ENCODE measurements at places on chromosomes 1 and 21.
A peak's percentile ranks its signal among the peaks of the same experiment; 100 is the strongest.

GRCh38 chr1:53465023-53465957 lies 6.1 kb downstream of the DMRTB1 start:
- no peak for DNase-seq

DNA sequence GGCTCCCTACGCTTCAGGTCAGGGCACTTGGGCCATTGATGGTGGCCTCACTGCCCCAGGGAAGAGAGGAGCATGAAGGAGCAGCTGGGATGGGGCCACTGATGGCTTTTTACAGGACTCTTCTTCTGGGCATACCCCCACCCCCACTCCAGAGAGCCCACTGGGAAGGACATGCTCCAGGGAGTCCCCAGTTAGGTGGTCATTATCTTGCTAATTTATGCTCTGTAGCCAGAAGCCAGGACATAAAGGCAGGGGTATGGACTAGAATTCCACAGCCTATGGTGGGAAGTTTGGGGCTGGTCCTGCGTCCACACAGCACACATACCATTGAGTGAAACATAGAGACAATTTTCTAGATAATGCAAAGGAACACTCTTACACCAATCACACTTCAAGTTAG lies 8.8 kb upstream of the GRIK3 start:
- DNase-seq: no peak

GRCh38 chr1:202462342-202463076 lies 114.0 kb downstream of the PPP1R12B start:
- no peak for DNase-seq

DNA sequence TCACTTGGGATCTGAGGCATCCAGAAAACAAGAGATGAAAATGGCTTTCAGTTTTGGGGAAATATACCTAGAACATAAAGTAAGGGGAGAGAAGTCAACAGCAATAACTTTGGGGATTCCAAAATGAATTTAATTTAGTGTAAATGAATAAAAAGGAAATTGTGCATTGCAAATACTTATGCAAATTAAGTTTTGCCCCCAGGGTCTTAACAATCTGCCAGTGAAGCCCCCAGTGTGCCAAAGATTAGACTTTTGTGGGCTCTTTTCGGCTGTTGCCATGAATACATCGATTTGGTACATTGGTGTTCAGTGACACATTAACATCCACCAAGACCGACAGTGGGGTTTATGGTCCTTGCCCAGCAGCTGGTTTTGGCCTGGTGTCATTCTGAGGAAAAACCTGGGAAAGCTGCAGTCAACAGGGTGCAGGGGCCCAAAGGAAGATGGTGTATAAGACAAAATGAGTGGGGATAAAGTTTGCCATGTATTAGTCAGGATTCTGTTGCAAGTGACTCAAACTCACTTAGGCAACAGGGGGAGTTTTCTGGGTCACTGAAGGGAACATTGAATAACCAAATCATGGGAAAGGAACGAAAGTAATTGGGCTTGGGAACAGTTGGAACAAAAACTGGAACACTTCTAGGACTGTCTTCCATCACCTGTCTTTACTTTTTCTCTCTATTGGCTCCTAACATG lies 30.2 kb upstream of the IGSF3 start:
- no peak for DNase-seq

DNA sequence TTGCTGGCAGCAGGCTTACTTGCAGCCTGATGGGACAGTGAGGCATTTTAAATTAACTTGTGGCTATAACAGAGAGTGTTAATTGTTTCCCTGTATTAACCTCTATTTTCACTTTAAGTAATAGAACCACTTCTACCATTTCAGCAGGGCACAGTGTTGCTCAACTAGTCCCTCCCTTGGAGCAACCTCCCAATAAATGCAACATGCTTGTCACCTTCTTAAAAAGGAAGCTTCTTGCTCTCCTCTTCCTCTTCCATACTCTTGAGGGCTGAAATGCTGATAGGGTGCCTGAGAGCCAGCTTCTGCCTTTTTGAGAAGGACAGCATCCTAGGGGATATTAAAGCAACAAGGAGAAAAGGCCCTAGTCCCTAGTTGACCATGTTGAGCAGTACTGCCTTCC lies 52.1 kb downstream of the C4BPA start:
- no peak for DNase-seq

DNA sequence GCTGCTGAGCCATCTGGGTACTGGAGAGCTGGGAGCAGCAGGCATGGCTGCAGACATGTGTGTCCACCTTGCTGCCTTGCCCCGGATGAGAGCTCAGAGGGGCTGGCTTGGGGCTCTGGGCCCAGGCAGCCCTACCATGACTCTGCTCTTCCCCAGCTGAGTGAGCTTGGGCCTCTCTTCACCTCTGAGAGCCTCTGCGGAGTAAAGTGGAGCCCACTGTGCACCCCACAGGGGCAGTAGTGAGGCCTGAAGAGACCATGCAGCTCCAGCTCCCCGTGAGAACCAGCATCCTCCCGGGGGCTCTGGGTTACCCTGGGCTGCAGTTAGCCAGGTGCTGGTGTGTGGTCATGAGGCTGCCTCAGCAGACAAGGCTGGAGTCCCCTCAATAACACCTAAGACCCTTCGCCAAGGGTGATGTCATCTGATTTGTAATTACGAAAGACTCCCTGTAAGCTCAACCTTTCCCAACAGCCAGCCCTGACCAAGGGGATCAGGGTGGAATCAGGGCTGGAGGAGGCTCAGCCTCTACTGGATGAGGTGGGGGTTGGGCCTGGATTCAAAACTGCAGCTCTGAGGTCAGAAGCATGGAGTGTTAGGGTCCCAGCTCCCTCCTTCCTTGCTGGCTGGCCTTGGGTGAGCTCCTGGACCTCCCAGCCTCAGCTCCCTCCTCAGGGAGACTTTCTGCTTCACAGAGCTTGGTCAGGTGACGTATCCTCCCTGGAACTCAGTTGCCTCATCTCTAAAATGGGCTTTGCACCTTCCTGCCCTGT lies 308.0 kb downstream of the MATN1 start:
- no peak for DNase-seq

- no peak for DNase-seq
Measured at GRCh38 chr1:162144853-162145252, 75.4 kb downstream of the NOS1AP start.

GRCh38 chr21:35732788-35733187 lies 327.5 kb downstream of the SETD4 start:
- no peak for DNase-seq

DNA sequence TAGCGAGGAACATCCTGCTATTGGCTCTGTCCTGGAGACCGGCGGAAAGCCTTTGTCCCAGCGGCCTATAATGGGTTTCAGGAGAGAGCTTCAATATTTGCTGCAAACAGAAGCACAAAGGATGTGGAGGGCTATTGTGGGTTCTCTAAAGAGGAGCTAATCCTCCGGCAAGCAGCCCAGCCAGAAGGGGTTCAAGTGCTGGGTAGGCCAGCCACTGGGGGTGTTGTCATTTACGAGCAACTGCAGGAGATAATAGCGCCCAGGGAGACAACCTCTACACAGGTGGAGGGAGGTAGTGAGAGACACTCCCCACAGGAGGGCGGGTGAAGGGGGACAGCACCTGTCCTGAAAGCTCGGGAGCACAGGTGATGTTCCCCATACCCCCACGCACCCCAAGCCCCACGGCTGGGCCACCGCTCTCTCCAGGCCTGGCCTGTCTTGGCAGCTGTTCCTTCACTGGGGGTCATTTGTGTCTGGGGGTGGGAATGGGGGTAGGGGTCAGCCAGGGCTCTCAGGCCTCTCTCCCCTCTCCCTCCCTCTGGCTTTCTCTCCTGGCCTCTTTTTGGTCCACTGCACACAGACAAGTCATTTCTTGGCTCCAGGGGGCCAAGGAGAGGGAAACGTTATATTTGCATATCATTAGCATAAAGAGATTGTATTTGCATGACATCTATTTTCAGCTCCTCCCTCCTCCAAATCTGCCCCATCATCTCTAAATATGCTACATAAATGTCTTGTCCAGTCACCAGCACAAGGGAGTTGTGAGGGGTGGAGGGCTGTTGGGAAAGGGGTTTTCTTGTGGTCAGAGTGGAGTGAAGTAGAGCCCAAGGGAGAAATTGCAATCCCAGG lies 22.0 kb upstream of the SLC26A9 start:
- DNase-seq: no peak

DNA sequence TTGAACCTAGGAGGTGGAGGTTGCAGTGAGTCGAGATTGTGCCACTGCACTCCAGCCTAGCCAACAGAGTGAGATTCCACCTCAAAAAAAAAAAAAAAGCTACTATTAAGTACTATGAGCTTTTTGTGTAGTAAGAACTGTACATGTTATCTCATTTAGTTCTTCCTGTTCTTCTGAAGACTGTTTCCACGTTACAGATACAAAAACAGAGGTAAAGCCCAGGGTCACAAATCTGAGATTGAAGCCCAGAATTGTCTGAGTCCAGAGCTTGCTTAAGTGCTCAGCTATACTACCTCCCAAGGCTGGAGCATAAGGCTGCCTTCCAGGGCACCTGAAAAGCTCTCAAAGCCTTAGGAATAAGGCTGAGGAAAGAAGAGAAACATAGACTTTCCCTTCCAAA lies 2.9 kb downstream of the FABP3 start:
- no peak for DNase-seq

- no peak for DNase-seq
Measured at GRCh38 chr21:41164981-41165655, 2.8 kb upstream of the BACE2 start.

GRCh38 chr1:49556676-49557234 lies 467.0 kb downstream of the AGBL4 start:
- DNase-seq: no peak

GRCh38 chr1:68164918-68165317 lies 67.4 kb downstream of the WLS start:
- DNase-seq: no peak

DNA sequence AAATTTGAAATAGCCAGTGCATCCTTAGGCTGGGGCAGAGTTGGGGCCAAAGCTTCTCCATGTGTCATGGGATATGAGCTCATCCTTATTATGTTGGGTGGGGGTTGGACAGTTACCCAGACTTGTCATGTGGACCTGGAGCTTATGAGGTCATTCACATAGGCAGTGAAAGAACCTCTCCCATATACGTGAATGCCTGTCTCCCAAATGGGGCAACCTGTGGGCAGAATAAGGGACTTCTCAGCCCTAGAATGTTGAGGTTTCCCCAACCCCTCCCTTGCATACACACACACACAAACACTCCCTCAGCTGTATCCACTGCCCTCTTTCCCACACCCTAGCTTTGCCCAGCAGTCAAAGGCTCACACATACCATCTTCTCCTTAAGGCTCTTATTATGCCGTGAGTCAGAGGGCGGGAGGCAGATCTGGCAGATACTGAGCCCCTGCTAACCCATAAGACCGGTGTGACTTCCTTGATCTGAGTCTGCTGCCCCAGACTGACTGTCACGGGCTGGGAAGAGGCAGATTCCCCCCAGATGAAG lies 2.3 kb upstream of the IVL start:
- no peak for DNase-seq

GRCh38 chr1:51385776-51386175 lies 55.4 kb upstream of the TTC39A start:
- DNase-seq: no peak

DNA sequence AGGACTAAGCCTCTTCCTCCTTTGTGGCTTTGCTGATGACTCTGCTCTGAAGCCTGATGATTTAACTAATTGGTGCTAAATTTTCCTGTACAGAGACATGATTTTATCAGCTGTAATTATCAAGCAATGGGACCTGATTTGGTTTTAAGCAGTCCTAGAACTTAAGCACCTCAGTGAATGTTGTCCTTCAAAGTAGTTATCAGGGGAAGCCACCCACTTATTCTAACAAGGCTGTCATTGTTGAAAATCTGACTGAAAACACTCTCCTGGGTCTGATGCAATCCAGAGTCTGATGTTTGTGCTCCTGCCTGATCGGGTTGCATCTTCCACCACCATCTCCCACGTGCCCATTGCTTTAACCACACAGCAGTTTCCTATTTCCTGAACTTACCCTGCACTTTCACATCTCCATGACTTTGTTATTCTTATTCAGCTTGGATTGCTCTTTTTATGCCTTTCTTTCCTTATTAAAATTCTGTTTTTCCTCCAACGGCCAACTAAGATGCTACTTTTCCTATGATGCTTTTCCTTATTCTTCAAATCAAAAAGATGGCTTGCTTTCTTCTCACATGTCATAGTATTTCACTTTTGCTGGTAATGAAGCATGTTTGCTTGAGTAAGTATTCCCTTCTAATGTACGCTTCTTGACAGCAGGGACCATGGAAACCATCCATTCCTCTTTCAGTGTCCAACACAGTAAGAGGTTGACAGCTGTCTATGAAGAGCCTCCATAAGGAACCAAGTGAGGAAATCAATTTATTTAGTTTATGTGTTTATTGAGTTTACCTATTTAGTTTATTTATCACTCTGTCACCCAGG lies 55.0 kb downstream of the S1PR1 start:
- DNase-seq: no peak

- peak; percentile 18 for DNase-seq
Measured at GRCh38 chr21:35697321-35697808, 363.0 kb downstream of the SETD4 start.

DNA sequence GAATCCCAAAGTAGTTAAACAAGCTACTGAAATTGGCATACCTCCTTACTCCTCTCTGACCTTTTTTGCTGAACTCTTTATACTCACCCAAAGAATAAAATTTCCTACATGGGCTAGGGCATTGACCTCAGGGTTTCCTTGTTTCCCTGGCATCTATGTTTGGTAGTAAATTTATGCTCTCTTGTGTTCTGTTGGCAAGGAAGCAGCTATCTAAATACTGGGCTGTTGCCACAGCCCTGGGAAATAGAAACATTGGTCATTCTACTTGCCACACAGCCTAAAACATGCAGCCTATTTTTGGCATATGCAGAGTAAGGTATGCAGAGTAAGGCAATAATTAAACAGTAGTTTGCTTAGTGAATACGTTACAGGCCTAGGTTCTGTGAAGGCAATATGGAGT lies 351.4 kb downstream of the HLX start:
- no peak for DNase-seq

GRCh38 chr1:186722711-186723309 lies 42.6 kb upstream of the PTGS2 start:
- DNase-seq: no peak

DNA sequence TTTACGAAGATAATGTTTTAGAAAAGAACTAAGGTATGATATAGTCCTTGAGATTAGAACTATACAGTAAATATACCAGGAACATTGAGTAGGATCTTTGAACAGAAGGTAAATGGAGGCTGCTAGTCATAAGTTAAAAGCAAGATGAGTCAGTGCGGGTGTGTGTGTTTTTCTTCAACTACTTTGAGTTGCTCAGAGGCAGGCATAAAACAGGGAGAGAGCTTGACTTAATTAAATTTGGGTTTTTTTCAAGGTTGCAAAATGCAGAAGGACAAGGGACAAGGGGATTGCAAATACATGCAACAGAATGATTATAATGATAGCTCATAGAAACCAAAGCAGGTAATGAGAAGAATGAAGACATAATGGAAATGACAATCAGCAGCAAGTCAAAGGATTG lies 815.1 kb downstream of the NCAM2 start:
- no peak for DNase-seq

DNA sequence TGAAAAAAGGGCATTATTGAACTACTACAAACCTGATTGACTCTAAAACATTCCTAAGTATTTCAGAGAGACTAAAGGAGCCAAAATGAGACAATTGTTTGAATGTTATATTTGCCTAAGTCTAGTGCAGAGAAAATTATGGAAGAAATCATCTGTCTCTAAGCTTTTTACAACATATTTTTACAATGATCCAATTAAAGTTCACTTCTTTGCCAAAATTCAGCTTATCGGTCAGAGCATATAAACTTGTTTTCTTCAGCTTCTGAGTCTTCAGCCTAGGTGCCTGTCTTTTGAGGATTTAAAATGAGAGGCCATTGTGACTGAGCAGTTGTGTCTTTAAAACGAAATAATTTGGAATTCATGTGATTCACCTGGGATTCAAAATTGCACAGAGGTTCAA lies 181.2 kb upstream of the SGIP1 start:
- no peak for DNase-seq

Data from C1 segment of cervical spinal cord (tissue), 14 donors.